ENCODE measurements at places on chromosomes 16 and 17.

DNA sequence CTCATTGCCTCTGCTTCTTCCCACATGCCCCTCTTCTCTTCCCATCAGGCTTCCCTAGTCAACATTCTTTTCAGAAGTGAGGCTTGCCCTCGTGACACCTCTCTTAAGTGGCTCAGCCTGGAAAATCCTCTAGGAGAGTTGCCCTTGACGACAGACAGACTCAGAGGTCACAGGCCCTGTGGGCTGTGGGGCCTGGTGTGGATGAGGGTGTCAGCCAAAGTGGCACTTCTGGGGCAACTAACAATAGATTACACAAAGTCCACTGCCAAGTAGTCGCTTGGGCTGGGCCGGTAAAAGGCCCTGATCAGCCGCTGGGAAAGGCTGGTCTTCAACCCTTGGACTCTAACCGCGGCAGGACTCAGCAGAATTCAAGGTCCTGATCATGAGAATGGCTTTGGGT lies 33.7 kb upstream of the METTL16 start:
- DNase-seq, result no peak

DNA sequence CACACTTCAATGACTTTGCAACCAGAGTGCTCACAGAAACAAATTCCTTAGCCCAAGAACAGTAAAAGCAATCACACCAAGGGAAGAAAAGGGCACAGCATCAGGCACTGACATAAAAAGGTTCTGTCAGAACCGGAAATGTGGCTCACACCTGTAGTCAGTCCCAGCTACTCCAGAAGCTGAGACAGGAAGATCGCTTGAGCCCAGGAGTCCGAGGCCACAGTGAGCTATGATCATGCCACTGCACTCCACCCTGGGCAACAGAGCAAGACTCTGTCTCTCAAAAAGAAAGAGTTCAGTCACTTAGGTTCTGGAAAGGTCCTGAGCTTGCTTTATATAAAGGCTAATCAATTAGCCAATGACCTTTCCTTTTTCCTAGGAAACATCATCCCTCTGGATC lies 22.7 kb downstream of the YWHAE start:
- no peak for DNase-seq

DNA sequence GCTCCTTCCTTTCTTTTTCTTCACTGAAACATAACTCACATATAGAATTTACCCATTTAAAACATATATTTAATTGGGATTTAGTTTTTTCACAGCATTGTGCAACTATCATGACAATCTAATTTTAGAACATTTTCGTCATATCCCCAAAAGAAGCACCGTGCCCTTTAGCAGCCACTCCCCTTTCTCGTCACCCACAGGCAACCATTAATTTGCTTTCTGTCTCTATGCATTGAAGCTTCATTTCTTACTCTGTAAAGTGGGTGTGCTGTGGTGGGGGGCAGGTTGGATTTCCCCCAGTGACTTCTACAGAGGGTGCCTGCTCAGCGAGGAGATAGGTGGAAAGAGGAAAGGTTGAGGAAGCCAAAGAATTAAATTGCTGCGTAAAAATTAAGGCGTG lies 35.8 kb downstream of the MRC2 start:
- no peak for DNase-seq

- DNase-seq, result no peak
Measured at GRCh38 chr17:69207151-69207550, 21.5 kb downstream of the ABCA10 start.

DNA sequence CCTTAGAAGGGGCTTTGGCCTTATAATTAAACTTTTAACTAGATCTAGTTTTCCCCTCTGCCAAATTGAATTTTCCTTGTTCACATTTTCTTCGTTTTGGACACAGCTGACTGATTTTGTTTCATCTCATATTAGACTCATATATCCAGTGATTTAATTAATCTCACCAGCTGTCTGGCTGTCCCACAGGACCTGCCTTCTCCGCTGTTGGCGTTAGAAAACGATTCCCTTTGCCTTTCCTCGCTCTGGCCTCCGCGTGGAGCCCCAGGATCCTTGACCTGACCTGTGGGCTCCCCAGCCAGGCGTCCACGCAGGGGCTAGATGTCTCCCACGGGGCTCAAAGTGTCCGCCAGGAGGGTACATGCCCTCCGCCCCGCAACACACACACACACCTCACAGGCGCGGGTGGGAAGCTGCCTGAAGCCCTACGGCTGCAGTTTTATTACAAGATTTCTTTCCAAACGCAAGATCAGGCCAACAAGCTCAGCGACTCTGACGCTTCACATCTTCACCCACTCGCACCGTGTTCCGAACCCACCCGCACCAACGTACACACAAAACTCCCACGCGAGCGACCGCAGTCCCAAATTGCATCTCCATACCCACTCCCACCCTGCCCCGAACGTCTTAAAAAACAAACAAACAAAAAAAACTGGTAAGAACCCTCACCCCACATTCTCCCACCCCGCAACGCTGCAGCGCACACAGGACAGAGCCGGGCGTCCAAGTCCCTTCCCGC lies 1.1 kb downstream of the RPRML start:
- DNase-seq, result peak; percentile 33

DNA sequence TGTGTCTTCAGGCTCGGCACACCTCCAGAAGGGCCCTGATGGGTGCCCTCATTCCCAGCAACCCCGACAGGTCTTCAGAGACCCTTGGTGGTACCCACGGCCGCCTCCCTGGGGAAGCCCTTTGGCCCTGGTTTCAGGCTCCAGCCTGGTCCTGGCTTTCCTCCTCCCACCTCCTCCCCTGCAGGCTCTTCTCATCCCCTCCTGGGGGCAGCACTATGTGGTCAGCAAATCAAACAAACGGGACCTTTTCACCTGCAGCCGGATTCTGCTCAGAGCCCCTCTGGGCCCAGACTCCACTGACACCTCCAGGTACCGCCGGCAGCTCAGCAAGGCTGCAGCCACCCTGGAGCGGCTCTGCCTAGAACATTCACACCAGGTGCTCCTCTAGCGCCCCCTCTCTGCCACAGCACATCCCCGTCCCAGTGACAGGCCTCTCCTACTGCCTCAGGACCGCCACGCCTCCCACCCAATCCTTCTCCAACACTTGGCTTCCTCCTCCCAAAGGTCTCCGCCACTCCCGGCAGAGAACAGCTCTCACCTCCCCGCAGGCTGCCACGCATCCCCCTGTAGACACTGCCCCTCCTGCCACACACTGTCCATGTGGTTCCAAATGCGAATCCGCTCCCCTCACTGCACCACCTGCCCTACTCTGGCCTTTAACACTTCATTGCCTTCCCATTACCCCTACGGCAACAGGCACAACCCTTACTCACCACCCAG lies 12.0 kb downstream of the CORO7 start:
- peak; percentile 85 for DNase-seq

- no peak for DNase-seq
Measured at GRCh38 chr16:73011926-73012325, 36.0 kb downstream of the ZFHX3 start.

GRCh38 chr17:72488555-72489271 lies 367.9 kb downstream of the SOX9 start:
- no peak for DNase-seq

DNA sequence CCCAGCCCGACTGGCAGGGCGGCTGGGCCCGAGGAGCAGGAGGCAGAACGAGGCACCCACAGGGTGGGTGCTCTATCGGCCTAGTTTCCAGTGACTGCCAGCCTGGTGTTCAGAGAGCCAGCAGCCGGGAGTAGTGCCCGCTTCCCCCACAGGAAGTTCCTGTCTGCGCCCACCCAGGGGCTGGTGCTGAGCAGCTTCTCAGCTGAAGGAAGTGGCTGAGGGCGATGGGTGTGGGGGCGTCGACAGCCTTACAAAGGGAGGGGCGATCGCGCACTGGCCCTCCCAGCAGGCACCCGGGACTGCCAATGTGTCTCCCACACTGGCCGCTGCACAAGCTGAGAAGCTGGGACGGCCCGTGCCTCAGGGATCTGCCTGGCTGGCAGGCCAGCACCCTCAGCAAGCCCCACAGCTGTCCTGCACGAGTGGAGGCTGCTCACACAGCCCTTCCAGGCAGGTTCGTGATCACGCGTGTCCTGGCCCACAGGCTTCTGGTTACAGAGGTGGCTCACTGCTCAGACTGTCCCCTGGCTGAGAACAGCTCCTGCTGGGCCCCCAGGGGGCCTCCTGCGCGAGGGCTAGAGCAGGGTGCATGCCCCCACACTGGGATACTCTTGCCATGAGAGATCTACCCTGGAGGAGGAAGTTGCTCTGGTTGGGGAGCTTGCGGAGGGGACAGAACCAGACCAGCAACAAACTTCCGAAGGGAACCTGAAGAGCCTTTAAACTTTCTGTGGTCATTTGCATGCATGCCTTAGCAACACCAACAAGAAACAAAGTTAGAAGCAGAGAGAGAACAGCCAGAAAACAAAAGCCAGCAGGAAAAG lies 2.5 kb downstream of the RNF166 start:
- DNase-seq, result no peak

DNA sequence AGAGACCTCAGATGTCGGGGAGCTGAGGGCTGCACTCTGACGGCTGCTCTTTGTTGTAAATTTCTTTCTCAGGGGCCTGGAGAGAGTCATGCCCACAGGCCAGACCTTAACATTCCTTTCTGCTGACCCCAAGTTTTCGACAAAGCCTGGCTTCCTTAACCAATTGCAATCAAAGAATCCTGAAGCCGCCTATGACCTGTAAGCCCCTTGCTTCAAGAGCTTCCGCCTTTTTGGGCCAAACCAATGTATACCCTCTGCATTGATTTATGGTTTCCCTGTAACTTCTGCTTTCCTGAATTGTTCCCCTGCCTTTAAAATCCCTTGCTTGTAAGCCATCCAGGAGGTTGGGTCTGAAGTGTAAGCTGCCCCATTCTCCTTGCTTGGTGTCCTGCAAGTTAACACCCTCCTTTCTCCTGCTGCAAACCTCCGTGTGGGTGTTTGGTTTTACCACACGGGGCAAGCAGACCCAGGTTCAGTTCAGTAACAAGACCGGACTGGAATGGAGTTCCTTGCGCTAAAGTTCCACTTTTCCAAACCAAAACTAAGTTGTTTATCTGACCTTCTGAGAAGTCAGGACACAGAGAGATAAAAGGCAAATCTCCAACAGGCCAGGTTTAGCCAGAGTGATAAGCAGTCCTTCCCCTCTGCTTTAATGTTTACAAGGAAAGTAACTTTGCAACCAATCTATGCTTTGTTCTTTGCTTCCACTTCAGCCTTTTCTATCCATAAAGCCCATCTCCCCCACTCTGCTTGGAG lies 141.6 kb downstream of the KCNJ12 start:
- DNase-seq, result no peak

Data from neural progenitor cell (in vitro differentiated cells).